Stimulated activated CD8-positive, alpha-beta memory T cell treated with anti-CD3 and anti-CD28 coated beads, Interleukin-15, amount 100 ng/mL, for 48 hours (primary cell): ENCODE measurements at places on chromosomes 3 and 15.

GRCh38 chr3:103319912-103320311 lies 885.1 kb downstream of the ZPLD1 start:
- no peak for DNase-seq

DNA sequence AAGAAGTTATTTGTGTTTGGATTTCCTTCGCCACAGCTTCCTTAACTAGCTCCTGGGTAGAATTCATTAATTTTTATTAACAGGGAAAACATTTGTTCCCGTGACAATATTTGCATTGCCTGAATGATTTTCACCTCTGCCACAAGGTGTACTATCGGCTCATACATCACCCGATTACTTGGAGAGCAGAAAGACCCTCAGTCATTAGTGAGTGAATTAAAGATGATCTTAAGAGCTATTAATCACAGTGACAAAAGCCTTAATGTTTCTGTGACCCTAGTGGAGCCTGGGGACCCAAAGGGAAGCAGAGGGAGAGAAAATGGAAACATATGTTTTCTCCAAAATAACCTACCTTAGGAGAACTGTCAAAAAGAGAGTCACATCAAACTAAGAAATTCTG lies 228.3 kb downstream of the MECOM start:
- DNase-seq = no peak

- no peak for DNase-seq
Observed at GRCh38 chr15:64089543-64090280, 3.9 kb downstream of the CIAO2A start.

GRCh38 chr3:16724487-16724886 lies 119.3 kb upstream of the DAZL start:
- no peak for DNase-seq
